Osteoblast (primary cell): ENCODE measurements at places on chromosomes 16 and 17. TPM values are rescaled to one million over a fixed set of nuclear protein-coding genes. Genes with fewer than 3 reads are reported as not detected.

DNA sequence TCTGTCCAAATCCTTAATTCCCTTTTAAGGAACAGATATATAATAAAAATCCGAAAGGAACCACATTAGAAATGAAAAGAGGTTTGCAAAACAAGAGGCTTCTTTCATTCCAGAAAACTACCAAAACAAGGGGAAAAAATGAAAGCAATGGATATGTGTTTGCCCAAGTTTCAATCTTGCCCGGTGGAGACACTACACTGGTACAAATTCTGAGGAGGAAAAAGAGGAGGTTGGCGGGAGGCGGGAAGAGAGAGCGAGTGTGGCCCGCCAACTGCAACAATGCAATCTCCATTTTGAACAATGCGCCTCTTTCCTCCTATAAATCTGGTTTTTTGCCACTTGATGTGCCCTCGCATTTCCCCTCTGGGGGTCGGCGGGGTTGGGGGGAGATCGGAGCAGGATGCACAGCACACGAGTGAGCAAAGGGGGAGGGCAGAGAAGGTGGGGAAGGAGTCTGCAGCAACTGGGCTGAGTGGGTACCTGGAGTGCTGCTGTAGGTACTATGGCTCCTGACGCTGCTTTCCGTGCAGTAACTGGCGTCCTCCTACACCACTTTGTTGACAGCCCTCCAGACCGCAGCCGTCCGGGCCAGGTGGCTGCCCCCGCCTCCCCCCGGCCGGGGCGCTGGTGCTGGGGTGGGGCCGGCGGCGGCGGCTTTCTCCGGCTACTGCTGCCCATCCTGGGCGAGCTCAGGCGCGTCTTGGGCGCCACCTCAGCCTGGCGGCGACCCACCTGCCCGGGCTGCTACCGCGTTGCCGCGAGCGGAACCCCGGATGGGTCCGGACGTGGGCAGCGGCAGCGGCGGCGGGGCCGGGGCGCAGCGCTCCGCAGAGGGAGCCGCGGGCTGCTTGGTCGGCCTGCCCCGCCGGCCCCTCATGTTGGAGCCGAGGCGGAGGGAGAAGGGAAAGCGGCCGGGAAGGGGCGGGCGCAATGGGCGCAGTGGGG is 93.8 kb upstream of the PLEKHM1 start:
- DNase-seq = peak; percentile 92

GRCh38 chr16:27315333-27316037 is 1.7 kb downstream of the IL4R start:
- DNase-seq = peak; percentile 69

- no peak for DNase-seq
These were observed 13.4 kb upstream of the CRHR1 start for GRCh38 chr17:45770632-45771270.

- DNase-seq = no peak
These were observed 224.1 kb upstream of the FOXF1 start for GRCh38 chr16:86285938-86286921.

- DNase-seq = no peak
These were observed 109.0 kb upstream of the FAM20A start for GRCh38 chr17:68710035-68710780.

- no peak for DNase-seq
These were observed 21.0 kb downstream of the GLG1 start for GRCh38 chr16:74585846-74586443.

GRCh38 chr17:55751720-55752250 is 934 bp downstream of the PCTP start:
- peak; percentile 8 for DNase-seq

GRCh38 chr17:78719630-78720298 is 62.3 kb downstream of the CYTH1 start:
- DNase-seq = no peak

DNA sequence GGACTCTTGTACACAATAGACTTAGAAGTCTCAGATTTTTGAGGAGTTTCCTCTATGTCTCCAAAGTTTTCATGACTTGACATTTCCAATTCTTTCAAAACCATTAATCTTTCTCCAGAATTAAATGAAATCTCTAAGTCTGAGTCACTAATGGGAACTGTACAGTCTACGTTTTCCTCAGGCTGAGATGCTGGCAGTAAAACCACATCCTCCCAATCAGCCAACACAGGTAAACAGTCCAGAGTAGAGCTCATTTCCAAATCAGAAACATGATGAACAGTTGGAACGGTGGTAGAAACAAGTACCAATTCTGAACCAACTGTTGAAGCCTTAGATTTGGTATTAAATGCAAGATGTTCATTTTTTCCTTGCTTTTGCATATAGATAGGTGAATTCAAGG is 7.9 kb downstream of the ERI2 start:
- DNase-seq = no peak

DNA sequence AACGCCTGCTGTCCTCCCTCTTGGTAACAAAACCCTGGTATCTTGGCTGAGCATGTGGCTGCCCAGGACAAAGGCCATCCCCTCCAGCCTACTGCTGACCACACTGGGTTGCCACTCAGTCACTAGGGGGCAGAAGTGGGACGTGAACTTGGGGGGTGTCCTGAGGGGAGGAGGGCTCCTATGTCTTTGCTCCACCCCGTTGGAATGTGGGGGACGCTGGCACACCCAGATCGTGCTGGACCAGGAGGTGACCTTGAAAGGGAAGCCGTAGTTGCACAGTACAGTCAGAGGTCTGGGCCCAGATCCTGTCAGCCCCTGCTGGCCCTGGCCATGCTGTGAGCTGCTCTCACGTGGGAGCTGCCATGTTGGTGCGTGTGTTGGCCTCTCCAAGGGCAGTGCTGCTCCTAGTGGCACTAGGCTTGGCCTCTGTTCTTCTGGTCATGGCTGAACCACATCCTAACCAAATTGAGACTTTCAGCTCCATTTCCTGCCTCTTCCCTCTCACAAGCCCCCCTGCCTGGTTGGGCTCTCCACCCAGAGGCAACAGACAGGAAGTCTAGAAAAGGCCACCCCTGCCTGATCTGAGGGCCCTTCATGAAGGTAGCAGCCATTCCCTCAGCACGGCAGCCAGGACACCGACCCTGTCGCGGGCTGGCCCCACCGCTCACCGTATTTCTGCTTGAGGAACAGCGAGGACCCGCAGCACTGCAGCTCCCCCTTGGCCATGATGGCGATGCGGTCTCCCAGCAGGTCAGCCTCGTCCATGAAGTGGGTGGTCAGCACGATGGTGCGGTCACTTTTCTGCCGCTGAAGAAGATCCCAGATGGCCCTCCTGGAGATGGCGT is 29.0 kb upstream of the RNPS1 start:
- DNase-seq = peak; percentile 91

DNA sequence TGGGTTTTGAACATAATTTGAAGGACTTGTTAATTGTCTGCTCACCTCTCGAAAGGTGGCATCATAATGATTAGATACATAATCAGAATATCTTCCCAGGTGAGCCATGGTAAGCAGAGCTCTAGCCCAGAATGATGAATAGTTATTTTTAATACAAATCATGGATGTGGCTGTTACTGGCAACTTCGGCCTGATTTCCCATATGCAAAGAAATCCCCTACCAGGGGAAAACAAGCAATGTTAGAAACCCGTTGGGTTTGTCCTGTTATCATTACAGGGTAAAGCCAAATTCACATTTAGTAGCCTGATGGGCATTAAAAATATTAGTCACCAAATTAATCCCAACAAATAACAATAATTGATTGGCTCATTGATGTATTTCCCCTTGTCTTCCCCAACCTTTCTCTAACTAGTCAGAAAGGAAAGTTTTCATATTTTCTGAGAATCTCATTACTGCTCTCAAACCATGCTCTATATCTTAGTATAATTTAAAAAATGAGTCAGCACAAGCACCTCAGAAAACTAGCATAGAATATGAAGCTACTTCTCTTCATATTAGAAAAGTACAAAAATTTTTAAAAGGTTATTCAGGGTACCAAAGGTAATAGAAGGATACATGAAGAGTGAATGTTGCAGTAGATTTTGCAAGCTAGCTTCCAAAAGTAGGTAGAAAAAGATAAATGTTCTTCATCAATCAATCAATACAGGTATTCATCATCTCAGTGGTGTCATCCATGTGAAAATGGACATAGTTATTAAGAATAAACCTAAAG is 5.0 kb downstream of the STAT5B start:
- no peak for DNase-seq

- DNase-seq = peak; percentile 96
These were observed 54.3 kb downstream of the SOCS1 start for GRCh38 chr16:11201498-11202259.

- DNase-seq = peak; percentile 87
These were observed 7.5 kb upstream of the RASD1 start for GRCh38 chr17:17503566-17504130.

Gene NPIPA7
- total RNA-seq = 0.59 TPM in 1 of 2 replicates, not detected in the other

Gene HOXB7
- total RNA-seq = 0.36 TPM in 1 of 2 replicates, not detected in the other

Gene FBXW10
- total RNA-seq = under 0.01 TPM in 1 of 2 replicates, not detected in the other

Gene MARVELD3
- total RNA-seq = 0.36 and 0.88 TPM in 2 replicates
